CD8-positive, alpha-beta memory T cell (primary cell): ENCODE measurements at places on chromosomes 13 and 19. TPM values are rescaled to one million over a fixed set of nuclear protein-coding genes. Genes with fewer than 3 reads are reported as not detected.
A peak's percentile ranks its signal among the peaks of the same experiment; 100 is the strongest.

DNA sequence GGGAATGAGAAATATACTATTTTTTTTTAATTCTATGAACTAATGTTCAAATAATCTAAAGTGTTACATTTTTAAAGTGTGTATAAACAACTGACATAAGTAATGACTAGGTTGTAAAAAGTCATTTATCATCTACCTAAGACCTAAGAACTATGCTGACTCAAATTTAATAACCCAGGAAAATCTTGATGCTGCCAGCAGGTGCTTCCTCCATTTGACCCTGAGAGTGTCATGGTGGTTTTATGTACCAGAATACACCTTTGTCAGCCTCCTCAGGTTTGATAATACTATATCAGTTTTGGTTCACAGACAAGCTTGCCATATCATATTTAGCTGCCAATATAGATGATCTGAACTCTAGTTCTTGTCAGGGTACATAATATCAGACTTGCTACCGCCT lies 1151.2 kb downstream of the PCDH17 start:
- no peak for DNase-seq
- no peaks in the 10 kb centered on the region for H3K4me1 ChIP-seq
- no peak overlapping the region for H3K4me3 ChIP-seq
- no peaks in the 10 kb centered on the region for H3K36me3 ChIP-seq
- no peaks in the 10 kb centered on the region for H3K27me3 ChIP-seq

DNA sequence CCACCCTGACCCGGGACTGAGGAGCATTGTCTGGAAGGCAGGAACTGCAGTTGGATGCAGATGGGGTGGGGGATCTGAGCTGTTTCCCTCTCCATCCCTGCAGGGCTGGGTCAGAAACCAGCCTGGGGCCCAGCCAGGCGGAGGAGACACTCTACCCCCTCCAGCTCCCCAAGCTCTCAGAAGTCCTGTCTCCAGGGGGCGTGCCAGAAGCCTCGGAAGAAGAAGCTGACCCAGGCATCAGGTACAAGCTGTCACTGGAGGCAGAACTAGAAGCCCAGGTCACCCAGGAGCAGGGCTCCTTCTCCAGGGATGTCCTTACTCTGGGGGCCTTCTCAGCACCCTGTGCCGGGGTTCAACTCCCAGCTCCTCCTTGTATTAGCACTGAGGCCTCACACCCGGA lies 15.5 kb downstream of the SIX5 start:
- no peaks in the 10 kb centered on the region for H3K4me1 ChIP-seq
- DNase-seq, result no peak
- no peak overlapping the region for H3K4me3 ChIP-seq

- no peaks in the 10 kb centered on the region for H3K36me3 ChIP-seq
- H3K27ac ChIP-seq, result no peak overlapping the region
- H3K4me1 ChIP-seq, result peaks cover 5% of the 10 kb centered on the region
- H3K27me3 ChIP-seq, result peaks cover 9% of the 10 kb centered on the region
- H3K4me3 ChIP-seq, result no peak overlapping the region
These were observed 105.7 kb downstream of the KCTD15 start for GRCh38 chr19:33902395-33902794.

ZNF547 gene
- 2.2 TPM for total RNA-seq

GRCh38 chr13:110882972-110883371 lies 31.9 kb downstream of the ANKRD10 start:
- no peak overlapping the region for H3K4me3 ChIP-seq
- no peak overlapping the region for H3K27ac ChIP-seq
- DNase-seq, result no peak
- no peaks in the 10 kb centered on the region for H3K4me1 ChIP-seq

KIR2DL3 gene
- not detected for total RNA-seq

- H3K4me3 ChIP-seq, result peak overlapping the region; percentile 97
- peak overlapping the region; percentile 85 for H3K27ac ChIP-seq
- H3K27me3 ChIP-seq, result no peaks in the 10 kb centered on the region
- peaks cover 18% of the 10 kb centered on the region for H3K4me1 ChIP-seq
- DNase-seq, result no peak
These were observed 549 bp downstream of the TIMM50 start for GRCh38 chr19:39481229-39481545.

DNA sequence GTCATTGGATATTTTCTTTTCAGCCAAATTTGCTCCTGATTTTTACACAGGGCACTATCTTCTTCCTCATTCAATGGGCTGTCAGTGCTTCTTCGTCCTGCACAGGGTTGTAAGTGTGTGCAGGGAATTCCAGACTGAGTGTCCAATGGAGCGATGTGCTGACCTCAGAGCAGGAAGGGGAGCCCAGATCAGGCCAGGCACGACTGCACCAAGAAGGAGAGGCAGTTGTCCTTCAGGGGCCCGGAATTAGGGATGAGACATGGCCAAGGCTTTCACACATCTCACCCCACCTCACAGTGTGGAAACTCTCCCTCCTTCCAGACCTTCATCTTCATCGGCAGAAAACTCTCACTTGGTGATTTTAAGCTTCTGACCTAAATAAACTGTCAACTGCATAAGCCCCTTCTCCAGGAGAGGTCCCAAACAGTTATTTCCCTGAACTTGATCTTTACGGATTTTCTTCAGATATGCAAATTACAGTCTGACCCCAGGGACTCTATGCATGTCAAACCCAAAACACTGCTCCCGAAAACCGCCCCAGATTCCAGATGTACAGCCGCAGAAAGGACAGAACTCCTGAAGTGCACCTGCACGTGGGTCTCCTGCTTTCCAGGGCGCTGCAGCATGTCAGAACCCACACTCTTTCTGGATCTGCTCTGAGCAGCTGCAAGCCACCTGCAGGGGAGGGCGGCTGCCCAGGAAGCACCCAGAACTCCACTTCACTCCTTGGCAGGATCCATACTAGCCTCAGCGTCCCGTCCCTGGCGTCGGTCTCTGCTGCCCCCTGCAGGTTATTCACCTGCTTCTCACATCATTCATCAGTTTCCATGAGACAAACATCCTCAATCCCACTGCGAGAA lies 625 bp upstream of the ZNF20 start:
- peak overlapping the region; percentile 48 for H3K27ac ChIP-seq
- H3K27me3 ChIP-seq, result no peaks in the 10 kb centered on the region
- H3K4me1 ChIP-seq, result peaks cover 22% of the 10 kb centered on the region

ZNF90 gene
- total RNA-seq, result 11.9 TPM

N4BP2L2 gene
- 78.3 TPM for total RNA-seq
